Fibroblast of villous mesenchyme (primary cell): ENCODE measurements at places on chromosomes 1 and 21. TPM values are rescaled to one million over a fixed set of nuclear protein-coding genes. Genes with fewer than 3 reads are reported as not detected.

DNA sequence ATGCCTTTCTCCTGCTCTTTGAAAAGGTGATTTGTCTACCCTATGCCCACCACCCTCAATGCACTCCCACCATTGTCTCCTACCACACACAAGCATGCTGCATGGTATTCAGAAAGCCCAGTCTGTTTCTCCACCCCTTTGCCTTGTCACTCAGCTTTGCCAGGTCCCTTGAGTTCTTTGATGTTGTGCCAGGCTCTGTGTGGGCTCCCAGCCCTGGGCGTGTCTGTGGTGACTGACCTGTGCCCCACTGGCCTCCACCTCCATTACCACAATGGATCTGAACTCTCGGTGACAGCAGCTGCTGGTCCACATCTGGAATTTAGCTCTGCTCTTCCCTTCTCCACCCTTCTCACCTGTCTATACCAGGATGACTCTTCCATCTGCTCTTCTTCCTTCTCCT, 34.9 kb downstream of the ATP2B4 start:
- no peak for DNase-seq

GRCh38 chr1:205805082-205805711, 7.8 kb downstream of the SLC41A1 start:
- DNase-seq, result no peak

- DNase-seq, result peak; percentile 100
These were observed 2.6 kb upstream of the IRF2BP2 start for GRCh38 chr1:234612352-234613127.

DNA sequence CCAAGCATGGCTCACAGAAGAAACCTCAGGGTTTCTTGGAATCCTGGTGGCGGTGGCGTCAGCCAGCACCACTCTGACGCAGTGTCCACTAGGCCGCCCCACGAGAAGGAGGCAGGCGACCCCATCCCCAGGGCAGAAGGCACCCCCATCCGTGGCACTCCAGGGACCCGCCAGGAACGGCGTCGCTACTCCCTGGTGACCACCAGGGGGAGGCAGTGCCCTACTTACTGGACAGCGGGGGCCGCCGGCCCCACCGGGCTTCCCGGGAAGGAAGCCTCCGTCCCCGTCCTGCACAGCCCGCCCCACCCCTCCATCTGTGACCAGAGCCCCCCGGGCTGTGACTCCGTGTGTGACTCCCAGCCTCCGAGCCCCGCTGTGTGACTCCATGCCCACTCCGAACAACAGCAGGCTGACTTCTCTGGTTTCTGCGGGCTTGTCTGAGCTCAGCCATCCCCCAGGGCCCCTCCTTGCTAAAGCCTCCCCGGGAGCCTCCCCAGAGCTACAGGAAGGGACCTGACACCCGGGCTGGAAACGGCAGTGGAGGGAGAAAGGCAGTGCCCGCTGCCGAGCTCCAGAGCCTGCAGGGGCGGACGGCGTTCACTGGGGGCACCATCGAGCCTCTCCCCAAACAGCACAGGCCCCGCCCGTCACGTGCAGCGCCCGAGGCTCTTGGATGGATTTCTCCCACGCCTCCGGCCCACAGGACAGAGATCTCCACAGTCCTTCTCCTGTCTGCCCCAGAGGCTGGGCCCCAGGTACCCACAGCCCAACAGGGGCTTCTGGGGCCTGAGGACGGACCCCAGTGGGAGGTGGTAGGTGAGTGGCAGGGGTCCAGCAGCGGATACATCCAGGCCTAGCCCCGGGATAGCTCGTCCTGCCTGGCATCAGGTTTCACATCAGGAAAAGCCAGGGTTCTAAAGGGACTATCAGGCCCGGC, 21.1 kb downstream of the KIF17 start:
- DNase-seq, result peak; percentile 96

DNA sequence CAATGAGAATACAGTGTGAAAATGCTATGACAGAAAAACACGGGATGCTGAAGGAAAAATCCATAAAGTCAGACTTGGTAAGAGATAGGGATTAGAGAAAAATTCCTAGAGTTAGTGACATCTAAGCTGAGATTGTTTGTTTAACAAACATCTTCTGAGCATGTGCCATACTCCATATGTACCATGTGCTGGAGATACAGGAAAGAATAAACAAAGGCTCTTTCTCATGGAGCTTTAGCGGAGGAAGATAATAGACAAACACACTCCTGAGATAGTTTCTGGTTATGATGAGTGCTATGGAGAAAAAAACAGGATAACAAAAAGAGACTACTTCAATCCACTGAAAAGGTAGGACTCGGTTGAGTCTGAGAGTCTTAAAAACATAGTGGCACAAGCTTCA, 22.0 kb upstream of the AIM2 start:
- DNase-seq, result no peak

- peak; percentile 90 for DNase-seq
These were observed 27.3 kb upstream of the ZNF496 start for GRCh38 chr1:247358920-247359319.

GRCh38 chr1:238469146-238469631, 578.5 kb upstream of the ZP4 start:
- peak; percentile 60 for DNase-seq

DNA sequence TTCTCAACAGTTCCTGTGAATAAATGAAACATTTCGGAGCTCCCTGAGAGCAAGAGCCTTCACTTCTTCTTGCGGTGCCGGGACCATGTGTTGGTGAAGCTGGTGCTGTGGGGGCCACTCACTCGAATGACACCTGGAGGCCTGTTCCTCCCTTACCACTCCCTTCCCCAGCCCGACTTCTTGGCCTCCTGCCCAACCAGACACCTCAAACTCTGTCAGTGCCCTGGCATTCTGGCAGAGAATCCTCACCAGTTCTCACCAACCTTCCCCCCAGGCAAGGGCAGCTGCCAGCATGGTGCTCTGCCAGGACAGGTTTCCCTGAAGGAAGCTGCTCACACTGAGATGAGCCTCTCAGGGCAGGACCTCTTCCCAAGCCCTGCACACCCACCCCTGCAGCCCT, 68.3 kb downstream of the MPZL1 start:
- DNase-seq, result no peak

DNA sequence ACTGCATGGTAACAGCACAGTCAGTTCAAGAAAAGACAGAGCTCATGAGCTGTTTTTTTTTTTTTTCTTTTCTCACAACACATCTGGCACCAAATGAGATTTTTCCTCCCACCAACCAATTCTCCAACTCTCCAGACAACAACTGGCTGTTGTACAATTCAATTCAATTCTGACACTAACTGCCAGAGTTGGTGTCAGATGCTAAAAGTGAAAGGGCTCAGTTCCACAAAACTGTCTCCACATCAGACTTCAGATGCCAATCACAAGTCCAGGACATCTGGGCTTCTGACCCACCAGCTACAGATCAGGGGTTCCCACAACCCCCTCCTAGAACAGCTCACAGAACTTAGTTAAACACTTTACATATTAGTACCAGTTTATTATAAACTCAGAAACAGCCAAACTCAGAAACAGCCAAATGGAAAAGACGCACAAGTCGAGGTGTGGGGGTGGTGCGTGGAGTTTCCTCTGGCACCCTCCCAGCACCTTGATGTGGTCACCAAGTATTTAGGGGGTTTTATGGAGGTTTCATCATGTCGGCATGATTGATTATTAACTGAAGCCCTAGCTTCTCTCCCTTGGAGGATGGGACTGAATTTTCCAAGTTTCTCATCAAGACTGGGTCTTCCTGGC, 39.2 kb upstream of the LRRC8D start:
- DNase-seq, result no peak

- DNase-seq, result peak; percentile 49
These were observed 30.9 kb upstream of the TAL1 start for GRCh38 chr1:47262787-47263413.

GRCh38 chr1:172941471-172941870, 109.3 kb downstream of the TNFSF18 start:
- DNase-seq, result no peak

GRCh38 chr21:21751286-21751685, 753.1 kb downstream of the NCAM2 start:
- peak; percentile 17 for DNase-seq

GRCh38 chr1:15445390-15446122, 7.3 kb downstream of the CTRC start:
- DNase-seq, result no peak

- DNase-seq, result no peak
These were observed 188.4 kb downstream of the BACH1 start for GRCh38 chr21:29487154-29487553.

GRCh38 chr1:39990428-39990827, 35.5 kb downstream of the MFSD2A start:
- DNase-seq, result no peak

- no peak for DNase-seq
These were observed 95.0 kb downstream of the GLIS1 start for GRCh38 chr1:53643881-53644390.

DNA sequence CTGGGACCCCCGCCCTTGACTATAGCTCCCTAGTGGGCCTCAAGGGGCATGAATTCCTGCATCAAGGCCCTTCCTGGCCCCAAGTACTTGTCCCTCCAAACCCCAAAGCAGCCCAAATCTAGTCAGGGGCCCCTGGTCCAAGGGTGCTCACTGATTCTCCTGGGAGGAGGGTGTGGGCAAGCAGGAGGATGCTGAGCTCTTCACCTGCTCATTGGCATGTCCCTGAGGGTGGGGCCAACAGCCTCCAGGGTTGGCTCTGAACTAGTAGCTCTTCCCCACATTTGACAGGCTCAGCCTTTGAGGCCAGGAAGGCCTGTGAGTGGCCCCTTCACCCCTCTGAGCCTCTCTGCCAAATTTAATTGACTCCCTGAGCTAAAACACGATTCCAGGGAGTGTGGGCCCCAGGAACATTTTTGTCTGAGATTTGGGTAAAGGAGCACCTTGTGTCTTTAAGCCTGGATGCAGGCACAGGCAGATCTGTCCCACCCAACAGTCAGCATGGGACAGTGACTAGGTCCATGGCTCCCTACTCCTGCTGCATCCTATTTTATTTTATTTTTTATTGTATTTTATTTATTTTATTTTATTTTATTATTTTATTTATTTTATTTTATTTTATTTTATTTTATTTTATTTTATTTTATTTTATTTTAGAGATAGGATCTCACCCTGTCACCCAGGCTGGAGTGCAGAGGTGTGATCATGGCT, 11.0 kb upstream of the WNT9A start:
- no peak for DNase-seq

- no peak for DNase-seq
These were observed 24.0 kb downstream of the DDR2 start for GRCh38 chr1:162656266-162656665.

The LCE1A gene
- total RNA-seq, result not detected in 2 replicates

The IGSF21 gene
- total RNA-seq, result not detected in 2 replicates

The KPRP gene
- total RNA-seq, result not detected in 2 replicates

The PPIAL4G gene
- not detected in 2 replicates for total RNA-seq

The USP48 gene
- total RNA-seq, result 42.5 and 52.2 TPM in 2 replicates
